ENCODE measurements at places on chromosomes 13 and 19. TPM values are rescaled to one million over a fixed set of nuclear protein-coding genes. Genes with fewer than 3 reads are reported as not detected.

- DNase-seq: no peak
- H3K27me3 ChIP-seq: no peaks in the 10 kb centered on the region
- peaks cover 9% of the 10 kb centered on the region for H3K4me1 ChIP-seq
- no peak overlapping the region for H3K27ac ChIP-seq
- H3K36me3 ChIP-seq: no peaks in the 10 kb centered on the region
- no peak overlapping the region for H3K4me3 ChIP-seq
These were observed 68.7 kb downstream of the RAP2A start for GRCh38 chr13:97502706-97503105.

DNA sequence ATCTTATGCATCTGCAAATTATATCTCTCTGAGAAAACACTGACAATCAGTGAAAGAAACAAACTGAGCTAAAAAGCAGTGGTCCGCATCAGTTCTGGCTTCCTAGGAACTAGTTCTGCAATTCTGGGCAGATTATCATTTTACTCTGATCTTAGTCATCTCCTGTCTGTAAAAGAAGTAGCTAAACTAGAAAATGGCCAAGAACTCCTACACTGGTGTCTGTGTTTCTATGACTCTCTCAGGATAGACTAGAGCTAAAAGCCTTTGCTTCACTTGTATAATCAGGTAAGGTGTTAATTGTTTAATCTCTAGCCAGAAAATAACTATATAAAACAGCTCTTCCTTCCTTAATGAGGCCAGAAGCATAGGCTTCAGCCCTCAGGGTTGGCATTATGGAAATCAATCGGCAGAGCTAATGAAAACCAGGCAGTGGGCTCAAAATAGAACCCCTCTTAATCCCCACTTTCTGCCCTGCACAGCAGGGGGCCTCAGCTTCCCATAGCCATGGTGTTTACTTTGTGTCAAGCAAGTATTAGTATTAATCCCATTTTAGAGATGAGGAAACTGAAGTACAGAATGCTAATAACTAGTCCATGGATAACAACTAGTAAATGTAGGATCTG lies 459.2 kb downstream of the FGF14 start:
- H3K27ac ChIP-seq: no peak overlapping the region
- no peak for DNase-seq
- no peak overlapping the region for H3K4me3 ChIP-seq
- no peaks in the 10 kb centered on the region for H3K4me1 ChIP-seq
- no peaks in the 10 kb centered on the region for H3K27me3 ChIP-seq

Gene PSG4
- polyA plus RNA-seq: not detected

Gene KLK12
- 2.4 TPM for polyA plus RNA-seq

DNA sequence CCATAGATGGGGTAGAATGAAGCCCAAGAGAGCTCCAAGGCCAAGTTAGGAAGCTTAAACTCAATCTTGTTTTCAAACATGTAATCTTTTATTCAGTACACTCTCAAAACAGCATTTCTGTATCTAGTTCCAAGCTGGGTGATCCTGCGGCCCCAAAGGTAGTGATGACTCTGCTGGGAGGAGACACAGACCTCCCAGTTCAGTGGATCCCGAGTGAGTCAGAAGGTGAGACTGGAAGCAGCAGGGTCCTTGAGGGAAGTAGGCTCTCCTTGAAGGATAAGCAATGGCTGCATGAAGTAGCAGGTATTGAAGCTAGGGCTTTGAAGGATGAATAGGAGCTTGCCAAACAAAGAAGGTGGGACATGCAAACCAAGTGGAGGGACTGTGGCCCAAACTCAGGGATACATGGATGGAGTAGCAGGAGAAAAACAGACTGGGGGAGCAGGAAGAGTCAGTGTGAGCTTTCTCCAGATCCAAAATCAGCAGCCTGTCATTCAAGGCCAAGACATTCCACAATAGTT lies 9.6 kb downstream of the TINCR start:
- no peak overlapping the region for H3K4me3 ChIP-seq
- H3K27ac ChIP-seq: no peak overlapping the region
- no peaks in the 10 kb centered on the region for H3K36me3 ChIP-seq
- H3K4me1 ChIP-seq: no peaks in the 10 kb centered on the region
- H3K27me3 ChIP-seq: peaks cover 9% of the 10 kb centered on the region

Gene PALM3
- polyA plus RNA-seq: 2.3 TPM

DNA sequence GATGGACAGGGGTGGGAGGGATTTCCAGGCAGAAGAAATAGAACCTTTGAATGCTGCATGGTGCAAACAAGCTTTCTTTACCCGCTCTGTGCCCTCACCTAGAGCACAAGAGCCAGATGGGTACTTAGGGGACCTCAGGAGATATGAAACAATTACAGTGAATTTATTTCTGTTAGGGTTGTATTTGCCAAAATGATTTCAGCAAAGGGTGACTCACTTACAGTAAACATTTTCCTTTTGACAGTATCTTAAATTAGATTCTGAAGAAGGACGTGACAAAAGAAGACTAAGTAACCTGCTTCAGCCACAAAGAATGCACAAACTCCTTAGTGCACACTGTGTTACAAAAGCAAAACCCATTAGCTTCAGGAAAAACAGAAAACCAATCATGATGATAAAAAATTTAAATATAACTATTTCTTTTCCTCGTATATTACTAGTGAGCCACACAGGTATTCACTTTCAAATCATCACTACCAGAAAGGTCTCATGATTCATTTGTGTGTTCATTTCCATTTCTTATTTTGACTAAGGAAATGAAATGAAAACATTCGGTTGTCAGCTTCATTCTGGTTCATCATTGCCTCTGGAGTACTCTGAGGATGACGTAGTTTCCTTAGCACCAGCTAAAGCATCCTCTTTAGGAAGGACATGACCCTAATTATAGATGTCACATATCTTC lies 158.8 kb downstream of the NHLRC3 start:
- no peak for DNase-seq
- H3K36me3 ChIP-seq: no peaks in the 10 kb centered on the region
- no peak overlapping the region for H3K4me3 ChIP-seq
- no peak overlapping the region for H3K27ac ChIP-seq
- H3K4me1 ChIP-seq: no peaks in the 10 kb centered on the region

Gene PCDH20
- 9.2 TPM for polyA plus RNA-seq

DNA sequence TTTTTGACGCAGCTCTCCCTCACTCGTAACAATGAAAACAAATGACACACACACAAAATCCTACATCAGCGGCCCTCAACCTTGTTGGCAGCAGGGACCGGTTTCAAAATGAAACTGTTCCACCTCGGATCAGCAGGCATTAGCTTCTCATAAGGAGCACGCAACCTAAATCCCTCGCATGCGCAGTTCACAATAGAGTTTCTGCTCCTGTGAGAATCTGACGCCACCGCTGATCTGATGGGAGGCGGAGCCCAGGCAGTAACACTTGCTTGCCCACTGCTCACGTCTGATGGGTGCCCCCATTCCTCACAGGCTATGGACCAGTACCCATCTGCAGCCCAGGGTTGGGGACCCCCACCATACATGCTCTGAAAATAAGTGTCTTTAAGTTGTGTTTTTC lies 43.4 kb downstream of the DHRS12 start:
- no peaks in the 10 kb centered on the region for H3K27me3 ChIP-seq
- DNase-seq: no peak
- no peak overlapping the region for H3K4me3 ChIP-seq
- H3K4me1 ChIP-seq: peaks cover 16% of the 10 kb centered on the region

DNA sequence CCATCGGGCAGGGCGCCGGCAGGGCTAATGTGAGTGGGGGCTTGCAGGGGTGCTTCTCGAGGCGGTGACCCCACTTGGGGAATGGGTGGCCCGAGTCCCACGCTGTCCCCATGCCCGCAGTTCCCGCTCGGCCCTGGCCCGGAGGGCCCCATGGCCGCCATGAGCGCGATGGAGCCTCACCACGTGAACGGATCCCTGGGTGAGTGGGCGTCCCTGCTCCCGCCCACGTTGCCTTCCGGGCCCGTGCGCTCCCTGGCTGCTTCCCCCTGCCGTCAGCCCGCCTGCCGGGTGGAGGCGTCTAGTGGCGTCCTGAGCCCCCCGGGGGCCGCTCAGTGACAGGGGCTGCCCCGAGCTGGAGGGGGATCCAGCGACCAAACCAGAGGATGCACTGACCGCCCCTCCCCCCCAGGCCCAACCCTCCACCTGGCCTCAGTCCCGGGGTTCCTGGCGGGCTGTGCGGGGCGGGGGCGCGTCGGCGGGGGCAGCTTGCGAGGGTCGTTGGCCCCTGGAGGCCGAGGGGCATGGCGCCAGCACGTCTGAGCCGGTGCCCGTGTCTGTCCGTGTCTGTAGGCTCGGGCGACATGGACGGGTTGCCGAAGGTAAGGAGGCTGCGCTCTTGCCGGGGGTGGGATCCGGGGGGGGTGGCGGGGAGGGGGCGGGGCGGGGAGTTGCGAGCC lies 4.8 kb downstream of the ISYNA1 start:
- H3K27ac ChIP-seq: no peak overlapping the region
- H3K4me3 ChIP-seq: peak overlapping the region; percentile 32
- peaks cover 30% of the 10 kb centered on the region for H3K4me1 ChIP-seq
- no peak for DNase-seq
